HFFc6 (cell line): ENCODE measurements at places on chromosomes 3 and 15. TPM values are rescaled to one million over a fixed set of nuclear protein-coding genes. Genes with fewer than 3 reads are reported as not detected.
A peak's percentile ranks its signal among the peaks of the same experiment; 100 is the strongest.

- no peak for DNase-seq
Observed at GRCh38 chr3:111210866-111211564, 139.4 kb downstream of the NECTIN3 start.

DNA sequence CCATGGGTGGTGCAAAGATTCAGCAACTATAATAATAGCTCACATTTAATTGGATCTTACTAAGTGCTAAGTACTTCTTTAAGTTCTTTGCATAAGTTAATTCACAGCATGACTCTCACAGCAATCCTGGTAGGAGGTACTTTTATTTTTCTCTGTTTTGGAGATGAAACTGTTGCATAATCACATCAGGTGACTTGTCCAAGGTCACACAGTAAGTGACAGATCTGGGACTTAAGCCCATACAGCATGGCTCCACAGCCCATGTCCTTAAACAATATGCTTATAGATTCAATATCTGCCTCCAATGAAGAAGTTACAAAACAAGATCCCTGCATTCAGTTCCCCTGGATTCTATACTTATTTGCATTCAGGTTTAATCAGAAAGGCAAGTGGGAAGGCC is 171.8 kb downstream of the CNTN3 start:
- DNase-seq: no peak

- no peak for DNase-seq
Observed at GRCh38 chr3:58963928-58964503, 85.8 kb downstream of the CFAP20DC start.

Gene FBXO40
- not detected in 2 replicates for total RNA-seq

DNA sequence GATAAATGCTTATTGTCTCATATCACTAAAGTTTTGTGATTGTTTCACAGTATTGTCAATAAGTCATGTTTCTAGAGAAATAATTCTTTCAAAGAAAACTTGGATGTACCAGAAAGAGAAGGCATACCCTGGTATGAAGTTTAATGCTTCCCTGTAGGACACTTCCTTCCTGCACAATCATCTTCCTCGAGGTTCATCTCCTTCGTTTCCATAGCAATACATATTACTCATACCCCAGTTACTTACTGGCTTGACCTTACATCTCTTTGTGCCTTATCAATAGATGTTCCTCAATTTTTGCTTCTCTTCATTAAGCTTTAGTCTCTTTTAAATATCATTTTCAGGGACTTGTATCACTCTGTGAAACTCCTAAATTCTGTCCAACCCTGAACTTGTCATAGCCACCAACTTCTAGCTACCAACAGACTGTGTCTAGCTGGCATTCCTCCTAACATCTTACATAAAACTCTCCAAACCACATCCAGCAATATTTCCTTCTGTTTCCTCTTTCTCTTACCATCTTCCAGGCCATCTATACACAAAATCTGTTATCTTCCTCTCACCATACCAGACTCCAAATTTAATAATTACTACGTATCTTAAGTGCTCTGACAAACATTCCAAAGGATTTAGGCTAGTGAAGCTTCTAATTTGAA is 134.3 kb downstream of the GADL1 start:
- peak; percentile 26 for DNase-seq
